Glutamatergic neuron (in vitro differentiated cells): ENCODE measurements at places on chromosomes 4 and X.

DNA sequence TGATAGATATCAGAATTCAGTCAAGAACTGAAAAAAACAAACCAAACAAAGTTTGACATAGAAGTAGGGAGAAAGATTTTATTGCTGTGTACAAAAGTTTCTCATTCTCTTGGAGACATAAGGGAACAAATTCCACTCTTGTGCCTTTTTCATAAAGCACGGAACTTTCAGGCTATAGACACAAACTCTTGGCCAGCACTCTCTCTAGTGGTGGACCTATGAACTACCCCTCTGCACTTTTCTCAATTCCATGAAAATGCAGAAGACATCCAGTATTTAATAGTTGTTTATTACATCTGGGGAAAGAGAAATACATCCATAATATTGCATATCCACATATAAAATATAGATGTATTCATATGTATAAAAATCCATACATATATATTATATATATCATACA is 291.6 kb upstream of the HS3ST1 start:
- DNase-seq = no peak

DNA sequence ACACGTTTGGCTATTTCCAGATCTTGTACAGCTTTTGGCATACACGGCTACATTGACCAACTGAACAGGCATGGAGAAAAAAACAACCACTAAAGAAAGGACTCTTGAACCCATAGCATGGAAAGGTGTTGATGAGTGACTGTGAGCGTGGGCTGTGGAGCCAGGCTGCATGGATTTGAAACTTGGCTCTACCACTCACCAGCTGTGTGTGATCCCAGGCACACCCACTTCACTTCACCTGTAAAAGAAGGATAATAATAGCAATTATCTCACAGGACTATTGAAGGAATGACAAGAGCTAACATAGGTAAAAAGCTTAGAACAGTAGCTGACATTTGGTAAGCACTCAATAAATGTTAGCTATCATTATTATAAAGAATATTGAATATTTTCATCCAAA is 301.7 kb upstream of the CPEB2 start:
- DNase-seq = no peak

- no peak for DNase-seq
Measured at GRCh38 chrX:14362721-14363120, 166.6 kb upstream of the GLRA2 start.

GRCh38 chr4:75514949-75515612 is 808 bp downstream of the THAP6 start:
- DNase-seq = no peak

- DNase-seq = no peak
Measured at GRCh38 chr4:48891028-48891619, 15.4 kb downstream of the OCIAD2 start.

- DNase-seq = no peak
Measured at GRCh38 chrX:136665258-136665900, 17.4 kb downstream of the CD40LG start.

DNA sequence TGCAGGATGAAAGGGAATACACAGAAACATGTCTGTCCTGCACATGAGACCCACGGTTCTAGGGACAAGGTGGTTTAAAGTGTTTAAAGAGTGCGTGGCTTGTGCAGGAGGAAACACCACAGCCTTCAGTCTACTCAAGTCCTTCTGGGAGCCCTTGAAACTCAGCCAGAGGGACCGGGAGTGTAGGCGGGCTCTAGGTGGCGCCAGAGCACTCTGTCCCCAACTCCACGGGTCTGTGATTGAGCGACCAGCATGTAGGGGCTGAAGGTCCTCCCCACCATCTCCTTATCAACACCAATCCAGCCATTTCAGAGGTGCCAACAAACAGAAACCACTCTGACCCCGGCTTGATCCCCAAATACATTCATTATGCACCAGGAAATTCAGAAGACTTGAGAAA is 82.0 kb upstream of the CLDN34 start:
- peak; percentile 76 for DNase-seq
